Posterior vena cava (tissue), 2 donors: ENCODE measurements at places on chromosomes 11 and 22. TPM values are rescaled to one million over a fixed set of nuclear protein-coding genes. Genes with fewer than 3 reads are reported as not detected.
A peak's percentile ranks its signal among the peaks of the same experiment; 100 is the strongest.

The PVALB gene
- total RNA-seq: not detected

The TMEM151A gene
- not detected for total RNA-seq

DNA sequence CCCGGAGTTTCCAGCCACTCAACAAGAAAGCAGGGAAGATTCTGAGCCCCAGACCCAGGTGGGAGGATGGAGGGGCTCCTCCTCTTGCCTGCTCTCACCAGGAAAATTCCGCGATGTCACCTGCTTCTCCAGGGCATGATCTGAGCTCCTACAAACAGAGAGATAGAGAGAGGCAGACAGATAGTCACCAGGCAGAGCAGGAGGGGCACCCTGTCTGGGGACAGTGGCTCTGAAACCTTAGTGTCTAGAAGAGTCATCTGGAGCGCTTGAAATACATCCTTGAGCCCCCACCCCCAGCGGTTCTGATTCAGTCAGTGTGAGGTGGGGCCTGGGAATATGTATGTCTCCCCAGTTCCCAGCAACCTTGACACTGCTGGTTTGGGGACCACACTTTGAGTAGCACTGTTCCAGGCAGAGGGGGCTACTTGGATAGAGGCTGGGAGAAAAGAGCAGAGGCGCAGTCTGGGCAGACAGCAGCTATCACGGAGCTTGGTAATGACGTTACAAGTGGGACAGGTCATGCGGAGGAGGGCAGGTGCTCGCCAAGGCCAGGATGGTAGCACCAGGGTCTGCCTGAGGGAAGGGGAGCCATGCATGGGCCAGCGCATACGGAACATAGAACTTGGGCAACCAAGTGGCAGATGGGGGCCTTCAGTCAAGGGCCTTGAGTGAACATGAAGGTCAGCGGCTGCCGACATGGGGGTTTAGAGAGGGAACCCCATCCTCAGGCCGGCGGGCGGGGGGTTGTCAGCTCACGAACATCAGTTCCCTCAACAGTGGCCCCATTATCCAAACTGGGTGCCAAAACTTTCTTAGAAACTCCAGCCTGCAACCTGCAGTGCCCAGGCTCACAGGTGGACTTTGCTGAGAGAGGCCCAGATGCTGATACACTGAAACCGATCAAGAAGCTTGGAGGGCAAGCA, 60.9 kb upstream of the MYEOV start:
- peak; percentile 67 for DNase-seq

DNA sequence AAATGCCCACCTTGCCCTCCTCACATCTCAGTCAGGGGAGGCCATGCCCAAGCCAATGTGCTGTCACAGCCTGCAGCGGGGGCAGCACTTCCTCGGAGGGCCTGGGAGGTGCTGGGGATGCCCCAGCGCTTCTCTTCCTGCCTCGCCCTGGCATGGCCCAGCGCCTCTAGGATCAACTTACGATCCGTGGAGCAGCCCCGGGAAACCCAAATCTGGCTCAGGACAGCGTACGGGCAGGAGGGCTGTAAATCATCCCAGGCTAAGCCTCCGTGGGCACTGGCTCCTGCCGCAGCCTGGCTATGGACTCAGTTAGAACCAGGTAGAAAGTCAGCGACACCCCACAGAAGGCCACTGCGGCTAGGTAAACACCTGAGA, 60.9 kb upstream of the EMID1 start:
- DNase-seq: no peak

- DNase-seq: no peak
Measured at GRCh38 chr11:123144707-123145106, 50.3 kb downstream of the CLMP start.

GRCh38 chr22:44378380-44378779, 65.6 kb upstream of the SHISAL1 start:
- DNase-seq: peak; percentile 8

GRCh38 chr11:95931916-95932315, 8.0 kb upstream of the MTMR2 start:
- no peak for DNase-seq

GRCh38 chr11:32312865-32313403, 122.4 kb downstream of the WT1 start:
- DNase-seq: no peak

DNA sequence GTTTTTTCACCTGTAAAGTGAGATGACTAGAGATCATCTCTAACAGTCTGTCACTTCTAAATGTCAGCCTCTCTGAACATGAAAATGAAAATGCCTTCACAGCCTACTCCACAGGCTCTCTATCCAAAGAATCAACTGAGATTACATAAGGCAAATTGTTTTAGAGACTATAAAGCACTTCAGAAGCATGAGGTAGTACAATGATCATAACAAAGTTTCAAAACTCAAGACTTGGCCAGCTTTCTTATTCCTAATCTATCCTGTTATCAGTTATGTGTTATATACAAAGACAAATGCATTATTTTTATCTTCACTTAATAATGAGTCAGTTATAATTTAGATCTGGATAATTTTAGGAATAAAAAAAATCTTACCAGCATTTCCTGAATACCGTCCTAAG, 20.3 kb upstream of the CEP126 start:
- no peak for DNase-seq
